ENCODE measurements at places on chromosomes 7 and 10. TPM values are rescaled to one million over a fixed set of nuclear protein-coding genes. Genes with fewer than 3 reads are reported as not detected.

MUC12 gene
- not detected for total RNA-seq

ANKRD1 gene
- not detected for total RNA-seq

DYNC1I1 gene
- 9.2 TPM for total RNA-seq

FAM25A gene
- not detected for total RNA-seq

UMAD1 gene
- 39.4 TPM for total RNA-seq

All from thyroid gland (tissue), 4 donors.